ENCODE measurements at places on chromosomes 2 and 18.
A peak's percentile ranks its signal among the peaks of the same experiment; 100 is the strongest.

- no peak for DNase-seq
Observed at GRCh38 chr2:220502539-220502938, 875.1 kb downstream of the SLC4A3 start.

GRCh38 chr2:64650722-64651338, 2.9 kb downstream of the SERTAD2 start:
- DNase-seq: no peak

DNA sequence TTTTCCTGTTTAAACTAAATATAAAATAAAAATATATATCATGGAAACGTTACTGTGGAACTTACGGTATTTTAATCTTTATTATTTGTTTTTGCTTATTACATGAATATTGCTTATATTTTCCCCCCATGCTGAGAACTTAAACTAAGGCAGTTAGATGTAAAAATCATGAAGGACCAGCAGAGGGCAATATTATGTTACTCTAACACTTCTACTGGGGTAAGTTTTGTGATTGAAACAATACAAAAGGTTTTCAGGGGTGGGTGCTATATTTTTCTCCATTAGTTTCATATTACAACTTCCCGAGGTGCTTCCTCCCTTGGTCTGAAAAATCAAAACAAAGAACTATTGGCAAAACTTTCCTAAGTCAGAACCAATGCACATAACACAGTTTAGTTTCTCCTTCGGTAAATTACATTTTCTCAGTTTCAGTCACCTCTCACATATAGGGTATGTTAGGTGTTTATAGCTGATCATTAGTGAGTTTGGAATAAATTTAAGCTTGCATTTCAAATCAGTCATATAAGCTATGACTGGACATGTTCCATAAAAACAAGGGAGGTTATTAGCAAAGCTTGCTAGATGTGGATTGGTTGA, 54.8 kb downstream of the ZNF407 start:
- peak; percentile 23 for DNase-seq

- DNase-seq: no peak
Observed at GRCh38 chr18:50277942-50278341, 3.4 kb downstream of the MBD1 start.

- no peak for DNase-seq
Observed at GRCh38 chr2:45741161-45741850, 89.8 kb downstream of the PRKCE start.

DNA sequence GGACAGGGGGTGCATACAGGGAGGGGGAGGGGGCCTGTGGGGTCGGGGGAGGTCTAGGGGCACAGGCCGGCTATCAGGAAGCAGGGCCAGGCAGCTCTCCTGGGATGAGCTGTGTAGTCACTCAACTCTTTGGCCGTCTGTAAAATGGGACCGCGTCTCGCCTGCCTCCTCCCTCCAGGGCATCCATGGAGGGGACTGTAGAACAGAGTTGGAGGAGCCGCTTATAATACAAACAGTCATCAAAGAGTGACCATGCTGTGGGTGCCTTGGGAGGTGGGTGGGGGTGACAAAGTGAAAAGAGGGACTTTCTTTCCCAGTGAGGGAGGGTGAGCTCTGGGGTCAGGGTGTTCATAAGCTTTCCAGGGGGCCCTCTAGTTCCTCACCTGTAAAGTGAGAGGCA, 169.6 kb upstream of the HAAO start:
- no peak for DNase-seq

DNA sequence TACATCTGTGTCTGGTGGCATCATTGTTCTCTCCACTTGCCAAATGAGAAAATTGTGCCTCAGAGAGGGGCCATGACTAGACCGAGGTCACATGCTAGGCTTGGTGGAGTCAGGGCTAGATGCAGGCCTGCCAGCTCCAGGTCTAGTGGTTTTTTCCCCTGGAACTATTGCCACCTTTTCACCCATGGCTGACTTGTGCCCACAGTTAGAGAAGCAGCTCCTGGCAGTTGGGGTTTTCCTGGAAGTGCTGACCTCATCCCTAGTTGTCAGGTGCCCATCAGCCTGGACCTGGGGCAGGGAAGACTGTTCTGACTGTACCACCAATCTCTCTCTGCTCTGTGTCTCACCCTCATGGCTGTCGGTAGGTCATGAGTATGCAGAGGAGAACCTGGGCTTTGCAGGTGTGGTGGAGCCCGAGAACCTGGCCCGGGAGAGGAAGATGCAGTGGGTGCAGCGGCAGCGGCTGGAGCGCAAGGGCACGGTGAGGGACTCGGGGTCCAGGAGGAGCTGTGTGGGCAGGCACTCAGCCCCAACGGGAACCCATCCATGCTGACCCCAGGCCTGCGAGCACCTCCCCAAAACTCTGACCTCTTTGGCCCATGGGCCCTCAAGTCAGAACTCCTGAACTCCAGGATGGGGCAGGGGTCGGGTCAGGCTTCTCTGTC, 12.4 kb upstream of the CATIP start:
- no peak for DNase-seq

GRCh38 chr2:135086222-135086621, 34.1 kb downstream of the RAB3GAP1 start:
- DNase-seq: no peak

GRCh38 chr2:152585830-152586484, 131.3 kb downstream of the PRPF40A start:
- DNase-seq: no peak

DNA sequence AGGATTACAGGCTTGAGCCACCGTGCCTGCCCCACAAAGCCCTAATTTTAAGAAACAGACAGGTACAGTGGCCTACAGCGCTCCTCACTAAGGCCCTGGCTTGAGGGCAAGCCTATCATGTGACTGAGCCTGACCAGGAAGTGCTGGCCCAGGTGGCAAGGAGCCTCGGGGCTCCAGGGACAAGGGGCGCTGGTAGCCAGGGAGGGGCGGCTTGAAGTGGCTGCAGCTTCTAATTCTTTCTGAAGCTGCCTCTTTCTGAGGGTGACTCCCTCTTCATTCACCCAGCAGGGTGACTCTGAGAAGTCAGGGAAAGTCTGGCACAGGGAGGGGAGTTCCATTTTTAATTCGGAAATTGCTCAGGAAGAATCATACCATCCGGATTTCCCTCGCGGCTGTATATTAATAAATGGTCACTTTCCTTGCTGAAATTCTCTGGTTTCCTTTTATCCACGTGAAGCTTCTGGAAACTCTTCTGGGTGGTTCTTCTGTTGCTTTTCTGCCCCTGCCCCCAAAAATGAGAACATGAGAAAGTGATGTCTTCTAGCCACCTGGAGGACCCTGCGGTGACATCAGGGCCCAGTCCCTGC, 115.7 kb downstream of the FAM210A start:
- no peak for DNase-seq
